ENCODE measurements at places on chromosomes 1 and 21.

GRCh38 chr1:206796116-206796515, 23.8 kb upstream of the IL10 start:
- no peak for DNase-seq

- no peak for DNase-seq
These were observed 6.6 kb upstream of the TINAGL1 start for GRCh38 chr1:31569596-31570173.

- DNase-seq, result no peak
These were observed 6.2 kb downstream of the BARHL2 start for GRCh38 chr1:90710579-90711536.

DNA sequence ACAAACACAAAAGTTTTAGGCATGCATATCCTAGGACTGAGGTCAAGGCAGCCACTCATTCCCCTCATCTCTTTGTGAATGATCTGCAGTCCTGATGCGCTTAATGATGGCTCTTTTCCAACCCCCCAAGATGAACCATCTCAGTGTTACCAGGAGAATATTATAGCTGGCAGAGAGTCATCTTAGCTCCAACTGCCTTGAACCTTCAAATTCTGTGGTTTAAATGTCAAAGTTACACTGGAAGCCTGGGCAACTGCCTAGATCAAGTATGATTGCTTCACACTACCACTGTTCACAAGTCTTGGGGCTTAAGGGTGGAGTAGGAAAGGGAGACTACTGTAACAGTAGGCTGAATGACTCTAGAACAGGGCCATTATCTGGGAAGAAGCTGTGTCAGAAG, 8.0 kb upstream of the MYBPHL start:
- no peak for DNase-seq

- no peak for DNase-seq
These were observed 1.2 kb downstream of the PTTG1IP start for GRCh38 chr21:44872323-44872648.

- DNase-seq, result no peak
These were observed 4.0 kb downstream of the KRTAP10-1 start for GRCh38 chr21:44535963-44536362.

DNA sequence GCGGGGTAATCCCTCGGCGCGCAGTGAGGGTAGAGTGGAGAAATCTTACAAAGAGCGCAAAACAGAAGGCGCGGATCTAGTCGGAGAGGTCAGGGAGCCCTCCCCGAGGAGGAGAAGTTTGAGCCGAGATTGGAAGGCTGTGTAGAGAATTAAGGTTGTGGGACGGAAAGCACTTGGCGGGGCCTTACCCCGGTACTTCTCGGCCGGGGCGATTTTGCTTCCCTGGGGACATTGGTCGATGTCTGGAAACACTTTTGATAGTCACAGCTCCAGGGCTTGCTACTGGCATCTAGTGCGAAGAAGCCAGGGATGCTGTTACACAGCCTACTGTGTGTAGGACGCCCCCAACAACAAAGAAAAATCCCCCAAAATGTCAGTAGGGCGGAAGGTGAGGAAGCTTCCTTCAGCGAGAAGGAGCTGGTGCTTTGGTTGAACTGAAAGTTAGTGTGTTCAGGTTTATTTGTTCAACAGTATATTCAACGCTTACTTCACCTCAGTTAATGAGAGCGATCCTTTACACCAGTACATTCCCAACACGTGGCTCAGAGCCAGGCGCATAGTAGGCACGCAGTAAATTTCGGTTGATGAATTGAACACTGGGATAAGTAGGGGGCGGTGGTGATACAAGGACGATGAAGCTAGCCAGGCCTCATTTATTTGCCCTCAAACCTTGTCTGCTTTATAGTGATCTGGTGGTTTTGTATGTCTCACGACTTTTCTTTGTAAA, 807 bp downstream of the CEP85 start:
- DNase-seq, result peak; percentile 51

DNA sequence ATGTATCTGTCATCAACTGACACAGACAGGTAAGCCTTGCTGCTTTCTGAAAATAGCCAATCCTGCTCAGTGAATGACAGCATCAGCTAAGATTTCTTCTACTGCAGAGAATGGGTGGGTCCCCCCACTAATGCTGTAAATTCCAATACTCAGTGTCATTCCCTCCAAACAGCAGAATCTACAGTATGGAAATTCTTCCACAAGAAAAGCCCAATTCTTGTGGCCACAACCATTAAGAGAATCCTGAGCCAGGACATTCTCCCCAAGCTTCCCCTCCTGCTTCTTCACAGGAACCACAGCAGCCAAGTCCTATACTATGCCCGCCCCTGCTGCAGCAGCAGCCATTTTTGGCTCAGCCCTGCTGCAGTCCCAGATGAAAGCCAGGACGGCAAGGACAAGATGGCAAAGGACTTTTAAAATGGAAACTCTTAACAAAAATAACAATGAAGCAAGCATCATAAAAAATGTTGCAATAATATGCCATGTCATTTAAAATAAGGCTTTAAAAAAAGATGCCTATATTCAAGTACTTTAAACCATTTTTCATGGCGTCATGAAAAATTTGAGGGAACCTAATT, 26.8 kb downstream of the EIF4G3 start:
- DNase-seq, result no peak

DNA sequence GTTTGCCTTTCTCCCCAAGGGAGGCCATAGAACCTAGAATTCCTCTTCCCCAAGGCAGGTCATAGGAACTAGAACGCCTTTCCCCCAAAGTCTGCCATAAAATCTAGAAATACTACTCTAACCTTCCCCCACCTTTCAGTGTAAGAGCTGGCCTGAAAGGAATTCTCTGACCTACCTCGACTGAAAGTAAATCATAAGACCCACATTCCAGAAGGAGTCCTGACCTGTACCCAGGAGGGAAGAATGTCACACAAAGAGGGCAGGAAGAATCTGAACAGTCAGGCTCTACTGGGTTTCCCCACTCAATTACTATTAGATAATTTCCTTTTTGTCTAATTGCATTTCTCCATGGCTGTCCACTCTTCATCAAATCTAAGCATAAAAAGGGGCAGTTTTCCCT, 5.7 kb upstream of the ATG4C start:
- DNase-seq, result no peak

- DNase-seq, result no peak
These were observed 8.8 kb upstream of the PMVK start for GRCh38 chr1:154945160-154945961.

GRCh38 chr1:158043232-158043631, 49.8 kb downstream of the KIRREL1 start:
- DNase-seq, result no peak

DNA sequence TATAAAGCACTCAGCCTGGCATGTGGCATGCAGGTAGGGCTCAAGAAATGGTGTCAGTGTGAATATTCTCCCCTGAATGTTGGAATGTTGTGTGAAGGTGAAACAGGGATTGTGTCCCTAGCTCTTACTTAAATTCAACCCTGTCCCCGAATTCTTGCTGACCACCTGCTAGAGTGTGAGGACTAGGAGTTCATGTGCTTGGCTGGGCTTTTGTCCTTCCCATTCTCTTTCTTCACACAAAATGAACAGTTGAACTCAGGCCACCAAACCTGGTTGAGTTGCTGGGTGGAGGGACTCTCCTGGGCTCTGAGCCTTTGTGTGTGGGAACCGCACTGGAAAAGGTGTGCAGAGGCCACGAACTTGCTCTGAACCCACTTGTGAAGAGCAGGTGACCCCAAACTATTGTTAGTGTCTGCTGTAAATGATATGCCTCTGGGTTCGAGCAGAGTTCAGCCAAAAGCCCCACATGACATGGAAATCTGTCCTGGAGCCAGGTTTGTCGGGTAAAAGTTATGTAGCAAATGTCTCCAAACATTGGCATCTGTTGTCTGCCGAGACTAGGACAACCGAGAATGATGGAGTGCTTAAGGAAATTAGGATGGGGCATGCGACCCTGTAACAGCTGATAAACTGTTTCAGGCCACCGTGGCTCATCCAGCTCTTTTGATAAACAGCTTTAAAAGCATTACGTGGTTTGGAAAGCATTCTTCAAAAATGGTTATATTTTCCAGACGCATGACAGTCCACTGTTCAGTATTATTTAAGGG, 144.2 kb downstream of the DHRS3 start:
- DNase-seq, result no peak

DNA sequence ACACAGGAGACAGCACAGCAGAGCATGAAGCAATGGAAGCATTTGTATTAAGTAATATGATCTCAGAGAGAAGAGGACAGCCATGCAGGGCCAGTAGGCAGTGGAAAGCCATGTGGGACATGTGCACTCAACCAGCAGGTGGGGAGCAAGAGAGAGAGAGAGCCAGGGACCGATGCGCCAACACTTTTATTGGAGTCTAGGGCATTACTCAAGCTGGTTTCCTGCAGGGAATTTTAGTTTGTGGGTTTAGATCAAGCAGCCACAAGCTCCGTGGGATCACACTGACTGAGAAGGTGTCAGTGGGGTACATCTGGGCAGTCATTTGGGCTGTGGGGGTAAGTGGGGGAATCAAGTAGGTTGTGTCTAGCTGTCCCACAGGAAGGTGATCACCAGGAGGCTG, 137.1 kb downstream of the PCBP3 start:
- no peak for DNase-seq

DNA sequence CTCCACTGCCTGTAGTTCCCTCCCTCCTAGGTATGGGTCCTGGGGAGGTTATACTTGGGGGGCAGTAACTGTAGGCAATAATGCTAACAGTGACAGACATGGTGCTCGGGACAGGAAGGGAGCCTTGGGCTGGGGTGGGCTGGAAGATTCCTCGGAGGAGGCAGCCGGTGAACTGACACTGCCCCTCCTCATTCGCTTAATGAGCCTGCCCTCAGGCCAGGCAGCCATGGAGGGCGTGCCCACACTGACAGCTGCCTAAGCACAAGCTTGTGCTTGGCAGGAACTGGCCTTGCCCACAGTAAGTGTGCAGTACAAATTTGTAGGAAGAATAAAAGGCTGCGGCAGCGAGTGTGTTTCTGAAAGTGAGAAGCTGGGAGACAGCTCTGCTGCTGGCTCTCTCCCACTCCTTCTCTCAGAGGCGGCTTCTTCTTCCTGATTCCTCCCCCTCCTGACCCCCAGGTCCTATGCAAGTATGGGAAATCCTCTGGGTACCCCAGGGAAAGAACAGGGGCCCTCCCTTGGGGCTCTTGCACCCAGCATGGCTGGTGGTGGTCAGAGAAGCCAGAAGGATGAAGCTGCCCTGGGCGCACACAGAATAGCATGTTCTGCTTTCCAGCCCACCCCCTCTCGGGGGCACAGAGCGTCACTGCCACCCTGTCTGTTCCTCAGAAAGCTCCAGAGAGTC, 23.6 kb downstream of the OPTC start:
- no peak for DNase-seq

GRCh38 chr21:28910280-28910887, 82.3 kb downstream of the LTN1 start:
- no peak for DNase-seq

- no peak for DNase-seq
These were observed 275.5 kb upstream of the PRMT6 start for GRCh38 chr1:106780806-106781569.

DNA sequence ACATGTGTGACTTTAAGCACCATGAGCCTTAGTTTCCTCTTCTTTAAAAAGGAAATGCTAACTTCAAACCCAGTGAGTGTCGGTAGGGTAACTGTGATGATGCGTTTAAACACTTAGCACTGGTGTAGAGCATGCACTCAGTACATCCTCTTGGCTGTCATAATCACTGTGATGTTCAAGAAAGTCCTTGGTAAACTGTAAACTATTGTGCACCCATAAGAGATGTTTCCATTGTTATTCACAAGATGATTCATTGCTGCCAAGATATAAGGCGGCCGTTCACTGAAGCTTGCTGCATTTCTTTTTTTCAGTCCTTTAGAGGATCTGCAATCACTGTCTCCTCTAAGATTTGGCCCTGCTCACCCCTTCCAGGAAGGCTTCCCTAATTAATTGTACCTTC, 61.8 kb upstream of the DAB1 start:
- no peak for DNase-seq

- DNase-seq, result no peak
These were observed 529 bp upstream of the PRMT2 start for GRCh38 chr21:46634966-46635323.

GRCh38 chr1:243712242-243712641, 137.8 kb downstream of the AKT3 start:
- no peak for DNase-seq

- no peak for DNase-seq
These were observed 645 bp downstream of the ATP6V0B start for GRCh38 chr1:43975249-43975961.

GRCh38 chr1:30328401-30329262, 394.8 kb downstream of the MATN1 start:
- no peak for DNase-seq

- DNase-seq, result no peak
These were observed 69.5 kb upstream of the ERRFI1 start for GRCh38 chr1:8095584-8095983.

DNA sequence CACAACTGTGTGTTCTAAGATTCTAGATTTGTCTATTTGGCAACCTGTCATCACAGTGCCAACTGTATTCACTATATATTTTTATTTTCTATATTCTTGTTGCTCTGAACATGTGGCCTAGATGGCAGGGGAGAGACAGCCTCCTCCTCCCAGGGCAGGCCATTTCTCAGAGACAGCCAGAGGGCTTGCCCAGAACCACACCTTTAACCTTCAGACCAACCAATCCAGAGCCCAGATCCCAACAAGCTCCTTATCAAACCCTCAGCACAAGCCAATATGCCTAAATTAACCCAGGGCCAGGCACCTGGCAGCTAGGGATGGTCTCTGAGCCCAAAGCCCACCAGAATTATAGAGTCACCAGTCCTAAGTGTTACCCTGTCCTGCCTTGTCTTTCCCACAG, 19.3 kb downstream of the TRIM11 start:
- no peak for DNase-seq

GRCh38 chr1:173050865-173051264, at the start of gene TNFSF18:
Gene TNFSF18, minus strand, starts transcription at chr1:173050941. Its CDS starts 45 bp downstream, at chr1:173050896.
- DNase-seq, result no peak

GRCh38 chr1:31433396-31433930, 20.4 kb downstream of the SERINC2 start:
- DNase-seq, result no peak

- no peak for DNase-seq
These were observed 126.9 kb upstream of the DUSP10 start for GRCh38 chr1:221868593-221869303.

- DNase-seq, result no peak
These were observed 735 bp downstream of the CROCC start for GRCh38 chr1:16922466-16922865.

DNA sequence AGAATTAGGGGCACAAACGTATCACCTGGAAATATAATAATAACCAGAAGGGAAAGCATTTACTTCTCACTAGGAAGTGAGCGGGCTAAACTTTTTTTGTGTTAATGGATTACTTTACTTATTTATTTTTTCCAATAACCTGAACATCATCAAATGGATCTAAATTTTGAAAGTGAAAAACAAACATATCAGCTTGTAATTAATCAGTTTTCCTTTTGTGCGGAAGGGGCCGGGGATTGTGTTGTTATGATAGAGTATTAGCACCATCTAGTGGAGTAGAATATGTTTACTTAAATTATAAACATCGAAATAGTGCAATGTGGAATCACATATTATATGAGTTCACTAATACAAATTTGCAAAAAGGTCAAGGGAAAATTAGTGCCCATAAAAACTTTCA, 9.0 kb downstream of the CFH start:
- peak; percentile 1 for DNase-seq
